ENCODE measurements at places on chromosomes 5 and 9. TPM values are rescaled to one million over a fixed set of nuclear protein-coding genes. Genes with fewer than 3 reads are reported as not detected.

The KIF12 gene
- polyA plus RNA-seq = 0.07 TPM

The CARD9 gene
- polyA plus RNA-seq = 21.3 TPM

The ANAPC2 gene
- polyA plus RNA-seq = 25.5 TPM

The SAPCD2 gene
- polyA plus RNA-seq = 5.1 TPM

The SLIT3 gene
- polyA plus RNA-seq = 26.8 TPM

The PCDHB7 gene
- polyA plus RNA-seq = 0.31 TPM

The AFF4 gene
- 44.2 TPM for polyA plus RNA-seq

The ZNF462 gene
- 3.5 TPM for polyA plus RNA-seq

The FBP2 gene
- polyA plus RNA-seq = not detected

The PCDHB13 gene
- polyA plus RNA-seq = 0.16 TPM

The MAP1B gene
- 30.9 TPM for polyA plus RNA-seq

The MARCHF11 gene
- not detected for polyA plus RNA-seq

The EQTN gene
- not detected for polyA plus RNA-seq

The RALGPS1 gene
- polyA plus RNA-seq = 1.7 TPM

The CDH9 gene
- polyA plus RNA-seq = not detected

The SPINK4 gene
- polyA plus RNA-seq = not detected

The ADGRD2 gene
- polyA plus RNA-seq = not detected

The ENTPD2 gene
- not detected for polyA plus RNA-seq

The ZNF189 gene
- 3.1 TPM for polyA plus RNA-seq

The C1QTNF2 gene
- 0.69 TPM for polyA plus RNA-seq

The GAS1 gene
- polyA plus RNA-seq = 30.9 TPM

The ZDHHC11B gene
- 0.05 TPM for polyA plus RNA-seq

The FOCAD gene
- polyA plus RNA-seq = 42.1 TPM

The PROB1 gene
- 0.23 TPM for polyA plus RNA-seq

The NR4A3 gene
- polyA plus RNA-seq = 2.0 TPM

The PCDHA4 gene
- polyA plus RNA-seq = 0.25 TPM

The SAXO1 gene
- polyA plus RNA-seq = not detected

The AIF1L gene
- 0.05 TPM for polyA plus RNA-seq

The ADAMTS16 gene
- polyA plus RNA-seq = 0.04 TPM

The QSOX2 gene
- polyA plus RNA-seq = 7.2 TPM

The CCL27 gene
- 0.12 TPM for polyA plus RNA-seq

The HNRNPH1 gene
- 247 TPM for polyA plus RNA-seq

The ACER2 gene
- 1.8 TPM for polyA plus RNA-seq

The SLCO6A1 gene
- polyA plus RNA-seq = not detected

The DDX4 gene
- polyA plus RNA-seq = not detected

The GABRP gene
- not detected for polyA plus RNA-seq

The PCDHGA4 gene
- polyA plus RNA-seq = 4.0 TPM

The TRIM36 gene
- polyA plus RNA-seq = 0.15 TPM

The LECT2 gene
- 0.10 TPM for polyA plus RNA-seq

The F12 gene
- polyA plus RNA-seq = 0.69 TPM

The TGFBI gene
- 987 TPM for polyA plus RNA-seq

The PLAC8L1 gene
- 0.33 TPM for polyA plus RNA-seq

The TMEFF1 gene
- polyA plus RNA-seq = 0.10 TPM

The PIP5K1B gene
- 0.05 TPM for polyA plus RNA-seq

The ARAP3 gene
- 4.1 TPM for polyA plus RNA-seq

The MEIKIN gene
- polyA plus RNA-seq = not detected

The CANX gene
- polyA plus RNA-seq = 974 TPM

The SLC23A1 gene
- polyA plus RNA-seq = not detected

The KIAA0825 gene
- polyA plus RNA-seq = 1.3 TPM

The MRPS2 gene
- 102 TPM for polyA plus RNA-seq

The SLC1A1 gene
- polyA plus RNA-seq = 8.8 TPM

The SIGMAR1 gene
- 65.4 TPM for polyA plus RNA-seq
